ENCODE measurements at places on chromosomes 3 and 15.

- DNase-seq, result no peak
Measured at GRCh38 chr3:15728766-15729165, 69.0 kb downstream of the ANKRD28 start.

- no peak for DNase-seq
Measured at GRCh38 chr15:41834096-41834495, 4.6 kb upstream of the PLA2G4B start.

DNA sequence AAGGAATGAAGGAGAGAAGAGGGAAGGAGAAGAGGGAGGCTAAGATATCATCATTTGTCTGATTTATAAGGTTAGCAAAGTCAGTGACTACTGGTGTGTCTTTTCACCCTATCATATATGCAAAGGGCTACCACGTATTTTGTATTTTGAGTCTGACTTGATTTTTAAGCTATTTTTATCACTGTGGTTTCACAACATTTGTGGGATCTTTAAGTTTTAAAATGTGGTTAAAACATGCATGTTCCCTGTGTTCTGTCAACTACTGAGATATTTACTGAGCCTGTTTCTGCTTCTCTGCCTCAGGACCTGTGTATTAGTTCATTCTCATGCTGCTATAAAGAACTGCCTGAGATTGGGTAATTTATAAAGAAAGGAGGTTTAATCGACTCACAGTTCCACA is 22.5 kb upstream of the SPTSSB start:
- no peak for DNase-seq

DNA sequence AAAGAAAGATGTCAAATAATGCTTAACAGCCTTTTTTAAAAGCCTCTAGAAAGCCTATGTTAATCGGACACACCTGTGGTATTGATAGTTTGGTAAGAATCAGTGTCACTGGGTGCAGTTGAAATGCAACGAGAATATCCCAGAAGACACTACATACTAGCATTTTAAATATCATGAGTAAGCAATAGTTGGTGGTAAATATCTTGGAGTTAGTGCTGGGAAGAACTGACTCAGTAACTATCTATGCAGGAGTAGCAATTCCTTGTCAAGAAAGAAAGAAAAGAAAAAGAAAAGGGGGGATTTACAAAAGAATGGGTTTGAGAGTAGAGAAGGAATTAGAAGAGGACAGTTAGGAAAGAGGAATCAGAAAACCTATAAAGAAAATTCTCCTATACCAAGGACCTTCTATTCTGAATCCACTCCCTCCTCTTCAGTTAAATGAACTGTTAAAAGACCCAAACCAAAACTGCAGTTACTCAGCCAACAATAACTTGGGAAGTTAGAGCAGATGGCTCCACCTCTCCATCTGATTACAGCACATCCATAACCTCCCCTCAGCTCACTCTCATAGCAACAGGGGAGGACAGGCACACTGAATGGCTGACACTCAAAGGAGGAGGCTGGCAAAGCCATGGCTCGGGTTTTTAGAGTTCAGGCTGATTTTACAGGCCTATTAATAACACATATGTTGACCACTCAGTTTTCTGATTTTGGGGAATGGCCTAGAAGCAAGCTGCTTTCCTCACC is 207.6 kb upstream of the MDFIC2 start:
- DNase-seq, result no peak

DNA sequence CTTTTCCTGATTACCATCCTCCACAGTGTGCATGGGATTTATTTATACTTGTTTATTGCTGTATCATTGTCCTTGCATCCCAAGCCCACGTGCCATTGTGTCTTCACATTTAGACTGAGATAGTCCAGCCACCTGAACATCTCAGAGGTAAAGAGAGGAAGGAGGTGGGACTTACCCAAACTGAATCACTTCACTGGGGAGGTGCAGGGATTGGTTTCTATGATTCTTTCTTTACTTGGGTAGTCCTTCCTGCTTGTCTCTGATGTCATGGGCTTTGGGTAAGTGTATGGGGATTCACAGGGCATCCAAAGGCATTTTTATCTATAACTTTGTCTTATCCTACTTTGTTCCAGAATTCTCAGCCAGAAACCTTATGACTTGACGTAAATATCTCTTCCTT is 141.5 kb upstream of the UMPS start:
- no peak for DNase-seq

DNA sequence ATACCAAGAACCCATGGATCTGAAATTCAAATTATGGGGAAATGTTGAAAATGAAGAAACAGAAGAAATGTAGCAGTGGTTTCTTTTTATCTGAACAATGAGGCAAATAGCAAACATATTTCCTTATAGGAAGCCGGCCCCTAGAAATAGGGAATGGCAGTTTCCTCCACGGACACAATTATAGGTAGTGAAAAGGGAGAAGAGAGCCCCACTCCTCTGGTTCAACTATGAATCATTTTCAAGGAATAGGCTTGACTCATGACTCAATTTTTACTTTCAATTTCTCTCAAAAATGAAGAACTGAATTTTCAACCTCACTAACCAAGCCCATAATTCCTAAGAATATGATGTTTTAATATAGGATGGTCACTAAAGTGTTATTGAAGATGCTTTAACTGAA is 243.1 kb downstream of the MECOM start:
- no peak for DNase-seq

DNA sequence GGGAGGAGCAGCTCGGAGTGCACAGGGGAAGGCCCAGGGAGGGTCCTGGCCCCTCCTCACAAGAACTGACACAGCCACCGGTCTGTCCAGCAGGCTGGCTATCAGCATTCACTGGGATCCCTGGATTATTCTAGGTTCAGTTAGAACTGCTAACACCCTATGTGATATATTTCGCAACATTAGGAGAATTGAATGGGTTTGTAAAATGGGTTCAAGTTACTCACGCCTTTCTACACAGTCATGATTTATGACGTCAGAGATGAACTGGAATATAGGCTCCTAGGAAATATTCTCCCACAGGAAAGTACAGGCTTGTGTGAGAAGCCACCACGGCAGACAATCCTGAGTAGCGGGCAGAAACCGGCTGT is 969 bp upstream of the BSN start:
- DNase-seq, result no peak

GRCh38 chr3:114850898-114851297 is 296.2 kb downstream of the ZBTB20 start:
- DNase-seq, result no peak

All from stimulated activated CD8-positive, alpha-beta memory T cell treated with anti-CD3 and anti-CD28 coated beads, Interleukin-4, amount 100 ng/mL, for 4 hours (primary cell).